Activated T-cell treated with anti-CD3 and anti-CD28 coated beads, Interleukin-2, amount 50 U/mL, for 72 hours (primary cell): ENCODE measurements at places on chromosomes 4 and X.

- peak; percentile 56 for DNase-seq
Observed at GRCh38 chr4:101205916-101206315, 141.4 kb downstream of the PPP3CA start.

GRCh38 chr4:86661006-86661405 lies 66.9 kb downstream of the PTPN13 start:
- DNase-seq = no peak

- DNase-seq = no peak
Observed at GRCh38 chr4:98000940-98001339, 142.3 kb downstream of the STPG2 start.

DNA sequence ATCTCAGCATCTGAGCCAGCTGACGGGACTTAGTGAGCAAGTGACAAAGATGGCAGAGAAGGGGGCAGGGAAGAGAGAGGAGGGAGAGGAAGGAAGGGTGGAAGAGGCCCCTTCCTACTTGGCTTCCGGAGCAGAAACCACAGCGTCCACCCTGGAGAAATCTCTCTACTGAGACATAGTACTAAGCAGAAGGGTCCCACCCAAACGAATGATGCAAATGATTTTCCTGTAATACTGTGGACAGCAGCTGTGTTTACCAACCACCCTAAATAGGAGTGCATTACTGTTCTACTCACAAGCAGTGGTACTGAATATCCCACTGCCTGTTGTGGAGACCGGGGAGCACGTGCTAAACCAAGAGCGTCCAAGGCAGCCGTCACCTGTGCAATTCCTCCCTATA lies 29.4 kb downstream of the DTHD1 start:
- DNase-seq = no peak

GRCh38 chr4:125750828-125751466 lies 436.2 kb downstream of the FAT4 start:
- no peak for DNase-seq
